Fibroblast of the aortic adventitia (primary cell): ENCODE measurements at places on chromosomes 6 and 20. TPM values are rescaled to one million over a fixed set of nuclear protein-coding genes. Genes with fewer than 3 reads are reported as not detected.

The PLAGL1 gene
- 18.5 and 35.2 TPM in 2 replicates for total RNA-seq

The PROKR2 gene
- not detected in 2 replicates for total RNA-seq

The OPRM1 gene
- not detected in 2 replicates for total RNA-seq

The OXT gene
- not detected in 2 replicates for total RNA-seq

The C6orf141 gene
- total RNA-seq: 0.57 and 5.7 TPM in 2 replicates

The MPIG6B gene
- not detected in 2 replicates for total RNA-seq

The GINS1 gene
- 7.9 and 15.9 TPM in 2 replicates for total RNA-seq

The NRN1 gene
- 0.65 TPM in 1 of 2 replicates, not detected in the other for total RNA-seq

The LHFPL5 gene
- total RNA-seq: not detected in 2 replicates

The CCDC170 gene
- 0.09 and 0.82 TPM in 2 replicates for total RNA-seq

- no peak for DNase-seq
Observed at GRCh38 chr6:108840919-108841318, 7.3 kb upstream of the ARMC2 start.

DNA sequence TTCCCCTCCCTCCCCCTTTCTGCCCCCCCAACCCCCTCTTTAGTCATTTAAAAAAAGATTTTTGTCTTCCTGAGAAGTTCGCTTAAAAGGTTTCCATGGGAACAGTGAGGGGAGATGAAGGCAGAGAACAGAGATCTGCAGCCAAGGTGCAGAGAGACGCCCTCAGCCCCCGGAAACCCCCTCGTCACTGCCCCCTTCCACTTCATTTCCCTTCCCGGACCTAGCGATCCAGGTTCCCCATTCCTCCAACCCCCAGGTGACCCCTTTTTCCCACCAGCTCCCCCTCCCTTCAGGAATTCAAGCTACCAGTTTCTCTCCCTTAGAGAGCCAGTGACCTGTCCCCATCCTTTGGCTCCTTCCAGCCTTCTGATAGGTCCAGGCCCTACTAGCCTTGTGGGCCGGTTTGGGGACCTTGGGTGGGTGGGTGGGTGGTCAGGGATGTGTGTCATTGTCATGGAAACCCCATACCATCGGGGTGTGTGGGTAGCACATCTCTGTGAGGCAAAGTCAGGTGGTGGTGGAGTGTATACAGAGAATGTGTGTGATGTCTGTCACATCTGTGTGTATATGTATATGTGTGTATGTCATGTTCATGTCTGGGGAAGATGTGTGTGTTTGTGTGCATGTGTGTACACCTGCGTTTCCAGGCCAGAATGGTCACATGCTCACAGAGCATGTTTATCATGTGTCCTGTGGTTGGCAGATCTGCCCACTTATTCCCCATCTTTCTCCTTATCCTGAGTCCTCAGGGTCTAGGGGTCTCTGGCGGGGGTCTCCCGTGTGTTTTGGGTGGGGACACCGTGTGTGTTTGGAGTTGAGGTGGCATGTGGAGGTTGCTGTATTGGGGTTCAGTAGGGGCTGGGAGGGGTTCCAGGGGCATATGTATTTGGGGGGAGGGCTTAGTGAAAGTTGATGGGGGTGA, 7.0 kb downstream of the SYNGAP1 start:
- no peak for DNase-seq

GRCh38 chr20:12395353-12395752, 477.7 kb downstream of the BTBD3 start:
- DNase-seq: no peak

- peak; percentile 57 for DNase-seq
Observed at GRCh38 chr6:169099411-169100202, 154.0 kb downstream of the THBS2 start.

DNA sequence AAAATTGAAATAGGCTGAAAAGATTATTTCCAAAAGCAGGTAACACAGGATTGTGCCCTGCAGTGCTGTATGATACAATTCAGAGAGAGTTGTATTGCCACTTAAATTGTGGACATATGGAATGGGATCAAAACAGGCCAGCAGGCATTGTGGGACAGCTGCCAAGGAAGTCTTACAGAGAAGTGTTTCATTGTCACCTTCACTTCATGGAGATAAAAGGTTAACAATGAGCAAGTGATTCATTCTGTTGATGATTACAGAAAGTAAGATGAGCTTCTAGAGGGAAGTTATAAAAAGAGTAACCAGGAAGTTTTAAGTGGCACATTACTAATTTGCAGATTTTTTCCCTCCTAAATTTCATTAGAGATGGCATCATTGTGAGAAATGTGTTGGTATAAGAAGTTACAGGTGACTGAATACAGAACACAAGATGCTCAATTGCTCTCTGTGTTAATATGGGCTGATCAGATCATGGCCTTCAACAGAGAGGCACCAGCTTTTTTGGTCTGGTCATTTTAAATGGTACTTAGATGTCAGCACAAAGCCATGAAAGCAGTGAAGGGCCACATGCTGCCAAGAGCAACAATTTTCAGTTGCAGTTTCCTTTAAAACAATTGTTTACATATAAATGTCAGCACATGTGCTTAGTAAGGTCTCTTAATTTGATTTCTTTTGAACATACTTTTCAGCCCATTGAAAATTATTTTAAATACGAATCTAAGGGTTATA, 402.5 kb upstream of the FKBP1C start:
- no peak for DNase-seq

DNA sequence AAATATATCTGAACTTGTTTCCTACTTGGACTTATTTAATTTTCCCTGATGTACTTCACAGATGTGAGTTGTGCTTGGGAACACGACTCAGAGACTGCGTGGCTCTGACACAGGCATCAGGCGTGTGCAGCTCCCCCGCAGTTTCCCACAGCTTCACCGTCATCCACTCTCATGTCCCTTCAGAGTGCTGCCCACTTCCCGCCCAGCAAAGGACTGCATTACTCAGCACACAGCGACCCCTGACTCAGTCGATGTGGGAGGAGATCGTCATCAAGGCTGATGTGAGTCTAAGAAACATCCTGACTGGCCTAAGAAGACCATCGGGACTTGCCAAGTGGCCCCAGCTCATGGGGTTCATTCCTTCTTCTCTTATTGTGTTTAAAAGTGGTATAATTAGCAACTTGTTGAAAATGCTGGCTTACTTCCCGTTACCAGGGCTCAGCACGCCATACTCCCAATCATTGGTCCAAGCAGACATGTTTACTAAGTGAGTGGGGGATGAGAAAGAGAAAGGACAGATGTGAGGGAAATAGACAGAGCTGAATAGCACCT, 539.4 kb upstream of the JARID2 start:
- peak; percentile 98 for DNase-seq

- peak; percentile 35 for DNase-seq
Observed at GRCh38 chr20:4932061-4932460, 69.2 kb downstream of the SLC23A2 start.

GRCh38 chr6:105781248-105781647, 304.9 kb upstream of the PRDM1 start:
- DNase-seq: no peak

DNA sequence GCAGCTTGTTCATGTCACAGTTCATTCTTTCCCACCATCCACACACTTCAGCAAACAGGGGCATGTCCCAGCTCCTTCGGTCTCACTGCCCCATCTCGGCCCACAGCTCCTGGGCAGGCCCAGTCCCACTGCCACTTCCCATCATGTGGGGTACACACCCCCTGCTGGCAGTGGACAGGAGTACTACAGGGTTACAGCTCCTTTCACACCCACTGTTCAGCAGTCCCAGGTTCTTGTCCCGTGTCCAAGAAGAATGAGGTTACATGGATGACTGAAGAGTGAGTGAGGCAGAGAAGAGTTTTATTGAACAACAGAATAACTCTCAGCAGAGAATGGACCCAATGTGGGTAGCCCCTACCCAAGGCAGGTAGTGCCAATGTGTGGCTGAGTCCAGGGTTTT, 77.8 kb upstream of the SMLR1 start:
- no peak for DNase-seq

- DNase-seq: peak; percentile 18
Observed at GRCh38 chr6:92779746-92780145, 639.6 kb downstream of the EPHA7 start.

- DNase-seq: no peak
Observed at GRCh38 chr20:53833333-53834061, 236.9 kb downstream of the BCAS1 start.

DNA sequence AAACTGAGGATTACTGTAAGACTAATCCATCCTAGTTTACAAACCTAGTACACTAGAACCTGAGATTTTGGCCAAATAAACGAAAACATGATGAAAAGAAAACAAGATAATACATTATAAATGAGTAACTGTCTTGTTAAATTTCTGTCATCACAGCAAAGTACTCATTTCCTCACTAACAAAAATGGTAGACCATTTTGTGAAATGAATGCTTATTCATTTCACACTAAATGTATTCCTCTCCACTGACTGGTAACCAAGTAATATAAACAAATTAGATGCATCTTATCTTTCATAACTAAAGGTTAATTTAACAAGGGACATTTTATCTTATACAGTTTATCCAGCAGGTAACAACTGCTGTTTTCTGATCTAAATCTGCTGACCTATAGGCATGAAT, 143.7 kb downstream of the REV3L start:
- no peak for DNase-seq

- DNase-seq: peak; percentile 56
Observed at GRCh38 chr6:41878961-41879405, 16.2 kb downstream of the USP49 start.

DNA sequence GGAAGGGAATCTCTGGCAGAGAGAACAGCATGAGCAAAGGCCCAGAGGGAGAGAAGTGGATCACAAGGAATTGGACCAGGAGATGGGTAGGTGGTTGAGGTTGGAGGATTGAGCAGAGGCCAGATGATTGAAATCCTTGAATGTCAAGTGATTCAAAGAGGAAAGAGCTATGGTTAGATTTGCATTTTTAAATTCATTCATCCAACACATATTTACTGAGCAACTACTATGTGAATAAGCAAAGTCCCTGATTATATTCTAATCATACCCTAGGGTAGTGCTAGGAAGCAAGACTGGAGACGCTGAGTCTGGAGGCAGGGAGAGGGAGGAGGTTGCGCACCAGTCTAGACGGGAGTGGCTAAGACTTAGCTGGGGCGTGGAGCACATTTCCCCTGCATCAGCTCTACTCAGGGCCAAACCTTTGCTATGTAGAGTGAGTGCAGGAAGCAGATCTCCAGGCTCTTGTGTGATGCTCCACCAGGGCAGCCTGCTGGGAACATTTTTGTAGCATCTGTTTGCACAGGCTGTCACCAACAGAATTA, 40.2 kb downstream of the EYA2 start:
- no peak for DNase-seq

- DNase-seq: no peak
Observed at GRCh38 chr6:127202676-127203075, 64.0 kb upstream of the RNF146 start.

- peak; percentile 1 for DNase-seq
Observed at GRCh38 chr20:56469077-56469449, 636 bp downstream of the RTF2 start.

- DNase-seq: peak; percentile 78
Observed at GRCh38 chr20:51462566-51463276, 79.8 kb downstream of the NFATC2 start.

GRCh38 chr6:4948781-4949450, 54.9 kb downstream of the RPP40 start:
- DNase-seq: no peak

DNA sequence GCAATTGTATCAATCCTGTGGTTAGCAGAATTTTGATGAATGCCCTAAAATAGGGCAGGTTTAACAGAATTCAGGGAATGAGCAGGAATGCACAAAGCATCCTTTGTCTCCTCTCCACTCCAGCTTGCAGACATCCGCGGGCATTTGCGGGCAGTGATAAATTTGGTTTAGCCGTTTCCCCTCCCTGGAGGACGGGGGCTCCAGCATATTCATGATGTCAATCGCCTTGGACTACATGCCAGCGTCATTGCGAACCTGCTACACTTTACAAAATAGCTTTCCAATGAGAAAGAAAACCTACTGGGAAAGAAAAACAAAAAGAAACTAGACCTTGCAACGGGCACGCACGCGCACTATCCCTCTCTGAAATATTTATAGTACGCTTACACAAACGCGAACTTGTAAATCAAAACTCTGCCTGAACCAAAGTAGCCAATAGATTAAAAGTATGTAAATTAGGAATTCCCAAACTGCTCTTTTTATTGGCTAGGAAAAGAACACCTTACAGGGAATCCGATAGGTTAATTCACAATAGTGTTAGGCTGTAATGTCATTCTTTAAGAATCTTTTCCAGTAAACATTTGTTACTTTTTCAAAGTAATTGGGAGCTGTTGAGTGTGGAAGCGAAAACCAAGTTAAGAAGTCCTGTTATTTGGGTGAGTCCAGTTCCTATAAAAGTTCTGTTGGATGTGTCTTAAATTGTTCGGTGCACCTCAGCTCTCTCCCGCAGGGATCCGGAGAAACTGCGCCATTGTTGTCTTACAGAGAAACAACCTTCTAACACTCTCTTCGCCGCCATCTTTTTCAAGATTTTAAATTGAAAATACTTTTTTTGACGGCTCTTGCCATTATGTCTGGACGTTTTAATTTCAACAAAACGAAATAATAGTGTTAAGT, 136.7 kb downstream of the HFE start:
- DNase-seq: peak; percentile 97

- DNase-seq: no peak
Observed at GRCh38 chr6:104022126-104022525, 837.6 kb downstream of the HACE1 start.

DNA sequence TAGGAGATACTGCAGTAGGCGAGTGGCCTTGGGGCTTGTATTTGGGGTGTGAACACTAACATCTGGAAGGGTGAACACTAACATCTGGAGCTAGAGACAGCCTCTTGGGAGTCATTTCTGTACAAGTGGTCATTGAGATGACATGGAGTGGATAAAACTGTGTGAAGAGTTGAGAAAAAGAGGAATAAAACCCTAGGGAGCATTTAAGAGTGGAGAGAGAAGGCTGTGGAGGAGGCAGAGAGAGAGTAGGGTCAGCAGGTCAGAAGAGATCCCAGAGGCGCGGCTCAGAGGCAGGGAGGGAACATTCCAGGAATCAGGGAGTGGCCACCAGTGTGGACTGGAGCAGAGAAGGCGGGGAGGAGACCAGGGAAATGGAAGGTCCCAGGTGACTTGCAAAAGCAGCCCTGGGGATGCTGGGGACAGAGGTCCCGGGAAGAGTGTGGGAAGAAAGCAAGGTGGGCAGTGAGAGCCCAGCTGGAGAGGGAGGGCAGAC, 202.0 kb upstream of the RNF24 start:
- DNase-seq: no peak

- no peak for DNase-seq
Observed at GRCh38 chr6:44185953-44186634, 27.5 kb downstream of the CAPN11 start.

DNA sequence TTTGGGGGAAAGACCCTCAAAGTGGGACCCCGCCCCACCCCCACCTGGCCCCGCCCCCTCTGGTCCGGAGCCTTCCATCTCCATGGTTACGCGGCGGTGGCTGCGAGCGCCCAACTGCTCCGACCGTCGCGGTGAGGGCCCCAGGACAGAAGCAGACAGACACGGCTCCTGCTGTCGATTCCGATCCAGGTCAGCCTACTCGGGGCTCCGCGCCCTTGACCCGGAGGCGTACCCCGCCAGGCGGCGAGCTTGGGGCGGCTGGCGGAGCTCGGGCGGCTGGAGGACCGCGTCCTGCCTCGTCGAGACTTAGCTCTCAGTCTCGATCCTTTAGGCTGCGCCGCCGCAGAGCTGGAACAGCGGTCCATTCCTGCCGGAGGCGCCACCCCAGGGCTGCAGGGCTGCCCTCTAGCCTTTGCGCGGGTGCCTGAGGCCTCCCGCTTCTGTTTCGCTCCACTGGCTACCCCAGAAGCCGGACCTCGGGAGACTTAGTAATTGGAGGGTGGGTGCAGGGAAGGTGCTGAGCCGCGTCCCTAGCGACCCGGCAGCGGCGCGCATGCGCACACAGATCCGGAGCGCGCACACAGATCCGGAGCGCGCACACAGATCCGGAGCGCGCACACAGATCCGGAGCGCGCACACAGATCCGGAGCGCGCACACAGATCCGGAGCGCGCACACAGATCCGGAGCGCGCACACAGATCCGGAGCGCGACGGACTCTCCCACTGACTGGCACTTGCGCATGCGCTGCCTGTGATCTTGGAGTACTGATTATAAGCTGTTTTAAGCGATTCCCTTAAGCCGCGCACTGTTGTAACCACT, at the start of gene CFAP206:
Gene CFAP206 (plus strand): TSS at position 72 of the 820 bp plus-strand sequence. CDS start 1,868 bp downstream, outside the sequence.
- DNase-seq: peak; percentile 85
